A549 treated with Hydrocortisone at 1 μM for 4 hours (cell line): ENCODE measurements at places on chromosomes 2 and 18. TPM values are rescaled to one million over a fixed set of nuclear protein-coding genes. Genes with fewer than 3 reads are reported as not detected.

The UGT1A8 gene
- 0.05 to 0.06 TPM in 2 of 5 replicates, not detected in the others for total RNA-seq

The POTEC gene
- not detected in 5 replicates for total RNA-seq

The LIMS1 gene
- total RNA-seq, result 42.9 to 67.5 TPM (median 60.8 TPM) in 5 replicates

The ABHD1 gene
- total RNA-seq, result 0.82 to 2.0 TPM (median 1.4 TPM) in 5 replicates

The RAX gene
- 0.05 TPM in 1 of 5 replicates, not detected in the others for total RNA-seq

The ABCG8 gene
- total RNA-seq, result 0.01 TPM in 1 of 5 replicates, not detected in the others

The AMER3 gene
- total RNA-seq, result not detected in 5 replicates

The INPP1 gene
- 32.7 to 38.1 TPM (median 36.2 TPM) in 5 replicates for total RNA-seq

The DSG2 gene
- 43.0 to 81.7 TPM (median 62.8 TPM) in 5 replicates for total RNA-seq
